Hippocampal formation (tissue), 2 donors: ENCODE measurements at places on chromosomes 12 and 14.

GRCh38 chr14:44620121-44621019 is 113.3 kb upstream of the FSCB start:
- no peak for DNase-seq

GRCh38 chr12:69324797-69325466 is 23.2 kb upstream of the LYZ start:
- DNase-seq: no peak

DNA sequence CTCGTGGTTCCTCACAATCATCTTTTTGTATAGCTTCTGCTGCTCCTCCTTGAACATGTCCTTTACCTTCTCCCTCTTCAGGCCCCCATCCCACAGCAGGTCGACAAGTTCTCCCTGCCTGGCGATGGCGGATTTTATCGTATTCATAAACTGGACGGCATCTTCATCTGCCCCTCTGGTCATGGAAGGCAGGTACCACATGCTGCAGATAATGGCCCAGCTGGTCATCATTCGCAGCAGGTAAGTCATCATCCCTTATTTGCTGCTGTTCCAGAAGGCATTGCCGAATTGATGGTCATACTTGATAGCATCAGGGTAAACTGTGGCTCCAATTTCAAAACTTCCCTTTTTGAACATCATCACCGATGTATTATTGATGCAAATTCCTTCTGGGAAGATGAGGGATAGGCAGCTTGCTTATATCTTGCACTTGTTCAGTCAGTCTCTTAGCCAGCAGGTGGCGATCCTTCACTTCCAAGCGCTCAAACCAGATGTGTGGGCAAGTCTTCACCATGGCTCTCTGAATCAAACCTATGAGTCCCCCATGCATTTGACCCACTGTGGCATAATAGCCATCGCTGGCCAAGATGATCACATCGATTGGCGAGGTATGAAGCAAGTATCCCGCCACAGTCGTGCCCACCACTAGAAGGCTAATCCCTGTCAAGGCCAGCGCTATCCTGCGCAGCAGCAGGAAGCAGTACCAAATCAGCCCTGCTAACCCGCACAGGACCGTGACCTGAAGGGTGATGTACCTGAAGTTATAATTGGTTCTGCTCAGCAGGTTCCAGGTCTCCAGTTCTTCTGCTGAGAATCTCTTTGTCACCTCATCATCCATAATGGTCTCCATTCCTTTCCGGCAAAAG is 381.5 kb upstream of the STXBP6 start:
- DNase-seq: no peak

DNA sequence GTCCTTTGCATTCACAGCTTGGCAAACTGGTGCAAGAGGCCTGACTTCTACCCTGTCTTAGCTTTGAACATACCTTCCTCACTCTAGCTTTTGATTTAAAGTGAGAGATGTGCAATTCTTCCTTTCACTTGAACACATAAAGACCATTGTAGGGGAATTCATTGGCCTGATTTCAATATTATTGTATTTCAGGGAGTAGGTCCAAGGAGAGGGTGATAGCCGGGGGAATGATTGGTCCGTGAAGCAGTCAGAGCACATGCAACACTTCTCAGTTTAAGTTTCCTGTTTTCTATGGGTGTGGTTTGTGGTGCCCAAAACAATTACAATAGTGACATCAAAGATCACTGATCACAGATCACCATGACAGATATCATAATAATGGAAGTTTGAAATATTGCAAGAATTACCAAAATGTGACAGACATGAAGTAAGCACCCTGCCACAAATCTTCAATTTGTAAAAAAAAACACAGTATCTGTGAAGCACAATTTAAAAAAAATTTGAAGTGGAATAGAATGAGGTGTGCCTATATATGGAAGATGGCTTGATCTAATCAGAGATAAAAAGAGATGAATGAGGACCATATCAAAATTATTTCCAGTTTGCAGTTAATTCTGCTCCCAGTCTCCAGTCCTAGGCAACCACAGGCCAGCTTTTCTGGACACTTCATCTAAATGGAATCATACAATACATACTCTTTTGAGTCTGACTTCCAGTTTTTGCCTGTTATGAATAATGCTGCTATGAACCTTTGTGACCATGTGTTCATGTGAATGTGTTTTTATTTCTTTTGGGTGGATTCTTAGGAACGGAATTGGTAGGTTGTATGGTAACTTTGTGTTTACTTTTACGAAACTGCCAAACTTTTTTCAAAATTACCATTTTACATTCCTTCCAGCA is 23.2 kb downstream of the BORCS5 start:
- DNase-seq: no peak

DNA sequence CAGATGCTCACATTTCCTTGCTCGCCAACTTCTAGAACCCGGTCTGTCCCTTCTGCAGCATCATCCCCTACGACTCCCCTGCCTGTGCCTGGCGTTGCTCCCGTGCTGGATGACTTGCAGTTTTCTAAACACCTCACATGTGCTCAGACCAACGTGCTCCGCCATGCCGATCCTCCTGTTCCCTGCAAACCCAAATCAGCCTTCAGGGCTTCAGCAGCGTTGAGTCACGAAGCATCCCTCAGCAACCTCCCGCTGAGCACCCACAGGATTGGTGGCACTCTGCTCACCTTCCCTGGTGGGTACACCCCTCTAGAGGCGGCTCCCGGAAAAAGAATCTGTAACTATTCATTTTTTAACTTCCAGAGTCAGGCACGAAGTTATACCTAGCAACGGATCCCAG is 2.8 kb upstream of the PIWIL1 start:
- no peak for DNase-seq

GRCh38 chr14:104319491-104320241 is 181.3 kb downstream of the KIF26A start:
- DNase-seq: no peak

- DNase-seq: no peak
Observed at GRCh38 chr12:67966560-67966959, 22.7 kb upstream of the IFNG-AS1 start.

GRCh38 chr12:32777691-32778175 is 22.0 kb upstream of the YARS2 start:
- DNase-seq: no peak

DNA sequence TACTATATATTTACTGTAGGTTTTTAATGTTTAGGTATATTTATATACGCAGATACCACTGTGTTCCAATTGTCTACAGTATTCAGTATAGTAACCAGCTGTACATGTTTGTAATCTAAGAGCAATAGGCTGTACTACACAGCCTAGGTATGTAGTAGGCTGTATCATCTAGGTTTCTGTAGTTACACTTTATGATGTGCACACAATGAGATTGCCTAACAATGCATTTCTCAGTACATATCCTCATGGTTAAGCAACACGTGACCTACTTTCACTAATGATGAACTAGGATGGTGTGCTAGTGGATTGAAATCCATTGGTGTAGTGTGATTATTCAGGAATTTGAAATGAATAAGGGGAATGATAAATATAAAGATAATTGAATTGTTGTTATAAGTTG is 77.7 kb downstream of the ETNK1 start:
- no peak for DNase-seq

DNA sequence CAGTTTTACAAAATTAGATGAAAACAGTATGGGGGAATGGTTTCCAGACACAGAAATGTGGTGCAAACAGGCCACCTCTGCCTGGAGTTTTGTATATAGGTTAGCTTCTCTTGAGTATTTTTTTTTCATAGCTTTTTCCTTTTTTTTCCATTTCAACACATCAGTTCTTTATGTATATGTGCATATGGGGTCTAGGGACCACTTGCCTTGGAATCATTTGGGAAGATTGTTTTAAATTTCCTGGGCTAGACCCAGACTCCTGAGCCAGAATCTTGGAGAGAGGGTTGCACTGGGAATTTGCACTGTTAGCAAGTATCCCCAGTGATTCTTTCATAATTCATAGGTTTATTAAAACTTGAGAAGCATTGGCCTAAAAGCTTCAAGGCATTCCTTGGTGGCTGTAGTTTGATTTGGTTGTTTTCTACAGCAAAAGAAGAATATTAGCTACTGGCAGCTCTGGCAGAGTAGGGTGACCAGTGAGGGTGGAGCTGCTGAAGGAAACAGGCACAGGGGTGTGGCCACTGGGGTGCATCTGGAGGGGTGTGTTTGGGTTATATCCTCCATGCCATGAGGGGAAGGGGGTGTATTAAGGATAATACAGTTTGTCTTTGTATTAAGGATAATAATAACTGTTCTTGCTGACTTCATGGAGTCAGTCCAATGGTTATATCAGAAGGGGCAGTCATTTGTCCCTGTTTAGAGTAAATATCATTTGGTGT is 22.8 kb downstream of the PPP1R36 start:
- no peak for DNase-seq

DNA sequence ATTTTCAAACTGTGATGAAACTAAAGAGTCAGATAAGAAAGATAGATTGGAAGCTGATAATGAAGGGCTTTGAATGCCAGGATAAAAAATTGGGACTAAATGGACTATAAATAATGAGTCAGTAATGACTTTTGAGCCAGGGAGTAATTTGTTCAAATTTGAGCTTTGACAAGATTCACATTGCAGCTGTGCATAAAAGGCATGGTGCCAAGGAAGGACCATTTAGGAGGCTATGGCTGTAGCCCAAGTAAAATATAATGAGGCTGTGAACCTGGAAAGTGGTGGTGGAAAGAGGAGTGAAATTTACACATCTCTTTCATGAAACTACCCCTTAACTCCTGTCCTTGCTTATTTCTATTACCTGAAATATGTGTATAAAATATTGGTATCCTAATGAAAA is 218.5 kb downstream of the SLC6A15 start:
- no peak for DNase-seq

DNA sequence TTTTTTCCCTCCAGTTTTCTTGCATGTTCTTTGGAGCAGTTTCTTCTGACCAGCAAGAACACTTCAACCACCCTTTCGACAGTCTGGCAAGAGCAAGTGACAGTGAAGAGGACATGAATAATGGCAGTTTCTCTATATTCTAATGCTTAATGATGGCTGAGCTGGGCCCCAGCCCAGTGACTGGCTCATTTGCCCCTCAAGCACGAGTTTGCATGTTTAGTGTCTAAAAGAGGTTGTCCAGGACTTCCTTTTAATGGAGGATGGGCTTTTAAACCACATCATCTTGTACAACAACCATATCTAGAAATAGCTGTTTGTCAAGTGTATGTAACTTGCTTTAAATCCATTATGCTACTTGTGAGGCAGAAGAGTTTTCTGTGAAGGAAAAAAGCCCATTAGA is 28.4 kb downstream of the RAD9B start:
- no peak for DNase-seq

DNA sequence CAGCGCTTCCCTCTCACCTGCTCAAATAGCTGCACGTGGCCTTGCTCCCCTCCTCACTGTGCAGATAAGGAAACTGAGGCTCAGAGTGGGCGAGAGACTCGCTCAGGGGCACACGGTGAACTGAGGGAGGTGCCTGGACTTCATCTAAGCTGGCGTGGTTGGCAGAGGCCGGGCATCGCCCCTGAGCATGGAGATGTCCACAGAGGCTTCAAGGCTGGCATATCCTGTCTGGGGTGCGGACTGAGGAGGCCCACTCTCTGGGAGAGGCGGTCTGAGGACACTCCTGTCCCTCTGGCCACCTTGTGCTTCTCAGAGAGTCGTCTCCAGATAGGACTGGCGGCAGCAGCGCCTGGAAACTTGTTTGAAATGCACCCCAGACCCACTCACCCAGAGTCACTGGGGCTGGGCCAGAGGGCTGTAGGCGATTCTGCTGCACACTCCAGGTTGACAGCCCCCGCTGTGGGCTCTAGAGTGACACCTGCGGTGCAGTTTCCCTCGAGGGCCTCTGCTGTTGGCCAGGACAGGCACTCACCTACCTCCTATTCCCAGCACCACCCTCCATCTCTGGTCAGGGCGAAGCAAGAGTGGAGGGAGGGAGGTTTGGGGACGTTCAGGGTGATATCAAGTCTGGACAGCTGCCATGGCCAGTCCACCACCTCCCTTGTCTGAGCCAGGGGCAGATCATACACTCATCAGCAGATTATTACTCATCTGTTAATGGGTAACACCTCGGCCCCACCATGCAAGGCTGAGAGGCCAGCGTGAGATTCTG is 11.2 kb upstream of the LBHD2 start:
- no peak for DNase-seq
